ENCODE measurements at places on chromosomes 6 and 20.

- H3K4me3 ChIP-seq = no peak overlapping the region
- H3K27ac ChIP-seq = no peak overlapping the region
- DNase-seq = no peak
- no peaks in the 10 kb centered on the region for H3K27me3 ChIP-seq
- no peaks in the 10 kb centered on the region for H3K4me1 ChIP-seq
Measured at GRCh38 chr6:42864602-42865001, 14.8 kb upstream of the RPL7L1 start.

DNA sequence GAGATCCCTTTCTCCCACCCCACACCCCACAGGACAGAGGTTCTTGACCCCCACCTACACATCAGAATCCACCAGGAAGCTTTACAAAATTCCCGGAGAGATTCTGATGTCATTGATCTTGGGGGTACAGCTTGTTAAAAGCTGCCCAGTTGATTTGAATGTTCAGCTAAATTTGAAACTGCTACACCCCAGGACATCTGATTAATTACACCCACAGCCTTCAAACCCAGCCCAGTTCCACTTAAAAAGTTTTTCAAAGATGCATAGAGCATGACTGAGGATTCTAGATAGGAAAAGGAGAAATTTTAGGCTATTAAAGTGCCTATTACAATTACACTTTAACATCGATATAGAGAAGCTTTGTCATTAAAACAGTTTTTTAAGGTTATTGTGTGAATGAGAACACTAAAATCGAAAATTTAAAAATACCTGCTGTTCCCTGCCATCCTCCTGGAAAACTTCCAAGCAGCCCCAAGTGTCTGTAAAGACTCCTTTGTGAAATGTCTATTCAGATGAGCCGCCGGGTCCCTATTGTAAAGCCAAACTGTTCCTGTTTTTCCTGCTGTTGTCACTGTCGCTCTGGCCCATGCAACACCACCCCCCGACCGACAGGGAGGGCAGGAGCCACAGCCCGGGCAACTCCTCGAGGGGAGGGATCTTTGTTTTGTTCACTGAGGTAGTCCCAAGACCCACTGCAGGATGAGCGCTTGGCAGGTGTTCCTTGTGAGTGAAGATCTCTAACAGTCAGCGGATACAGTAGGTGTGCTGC, 132.5 kb upstream of the PHACTR3 start:
- no peak for DNase-seq
- no peaks in the 10 kb centered on the region for H3K36me3 ChIP-seq
- H3K4me3 ChIP-seq = no peak overlapping the region
- no peak overlapping the region for H3K27ac ChIP-seq
- H3K4me1 ChIP-seq = no peaks in the 10 kb centered on the region
- no peaks in the 10 kb centered on the region for H3K27me3 ChIP-seq

DNA sequence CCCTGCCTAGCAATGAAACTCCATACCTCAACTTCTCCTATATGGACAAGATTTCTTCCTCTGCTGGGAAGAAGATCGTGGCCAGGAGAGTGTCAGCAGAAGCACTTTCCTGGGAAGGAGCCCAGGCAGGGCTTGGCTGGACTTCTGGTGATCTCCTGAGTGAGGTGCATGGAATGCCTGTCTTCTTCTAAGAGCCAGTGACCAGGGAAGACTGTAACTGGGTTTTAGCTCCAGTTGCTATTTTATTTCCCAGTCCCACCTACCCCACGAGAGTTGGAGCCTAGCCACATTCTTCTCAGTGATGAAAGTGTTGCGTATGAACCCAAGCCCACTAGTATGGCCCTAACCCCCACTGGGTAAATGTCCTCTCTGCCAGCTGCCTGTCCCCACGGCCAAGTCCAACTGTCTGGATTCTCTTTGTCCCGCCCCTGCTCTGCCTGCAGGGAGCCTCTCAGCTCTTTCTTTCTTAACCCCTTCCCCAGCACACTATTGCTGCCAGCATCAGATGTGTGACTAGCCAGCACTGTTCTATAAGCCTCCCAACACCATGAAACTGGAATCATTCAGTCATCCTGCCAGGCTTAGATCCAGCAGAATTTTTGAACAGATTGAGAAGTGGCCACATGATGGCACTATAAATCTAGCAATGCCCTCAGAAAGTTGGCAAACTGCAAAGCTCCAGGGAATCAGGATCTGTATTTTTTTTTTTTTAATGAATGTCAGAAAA, 69.8 kb upstream of the FAM184A start:
- peak overlapping the region; percentile 76 for H3K4me3 ChIP-seq
- H3K36me3 ChIP-seq = no peaks in the 10 kb centered on the region
- H3K4me1 ChIP-seq = peaks cover 13% of the 10 kb centered on the region
- H3K27me3 ChIP-seq = no peaks in the 10 kb centered on the region

- no peak for DNase-seq
- peaks cover 61% of the 10 kb centered on the region for H3K36me3 ChIP-seq
- H3K4me1 ChIP-seq = peaks cover 12% of the 10 kb centered on the region
- peak overlapping the region; percentile 99 for H3K4me3 ChIP-seq
Measured at GRCh38 chr6:159788276-159788675, 1.1 kb downstream of the TCP1 start.

- no peak overlapping the region for H3K27ac ChIP-seq
- no peaks in the 10 kb centered on the region for H3K27me3 ChIP-seq
- H3K4me1 ChIP-seq = peaks cover 1% of the 10 kb centered on the region
- H3K4me3 ChIP-seq = no peak overlapping the region
- H3K36me3 ChIP-seq = no peaks in the 10 kb centered on the region
- DNase-seq = no peak
Measured at GRCh38 chr6:155329460-155330132, 15.3 kb upstream of the TFB1M start.

DNA sequence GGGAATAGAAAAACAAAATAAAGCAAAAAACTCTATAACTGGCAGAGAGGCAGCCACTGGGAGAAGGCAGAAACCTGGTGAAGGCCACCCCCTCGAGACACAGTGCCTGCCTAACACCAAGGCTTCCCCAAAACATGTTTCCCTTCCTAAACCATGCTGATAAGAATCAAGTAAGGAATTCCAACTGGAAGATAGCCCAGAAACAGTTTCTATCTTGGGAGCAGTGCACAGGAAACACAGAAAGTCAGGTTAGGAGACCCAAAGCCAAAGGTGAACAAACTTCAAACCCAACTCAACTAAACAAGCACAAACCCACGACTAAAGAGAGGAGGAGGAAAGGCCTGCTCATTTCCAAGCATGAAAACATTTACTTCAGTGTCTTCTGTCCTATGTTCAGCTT, 433.7 kb upstream of the RGS17 start:
- H3K4me1 ChIP-seq = no peaks in the 10 kb centered on the region
- no peak overlapping the region for H3K4me3 ChIP-seq
- DNase-seq = peak; percentile 9

GRCh38 chr20:52201395-52201794, 9.8 kb upstream of the ZFP64 start:
- DNase-seq = no peak
- H3K4me1 ChIP-seq = no peaks in the 10 kb centered on the region
- no peak overlapping the region for H3K27ac ChIP-seq

DNA sequence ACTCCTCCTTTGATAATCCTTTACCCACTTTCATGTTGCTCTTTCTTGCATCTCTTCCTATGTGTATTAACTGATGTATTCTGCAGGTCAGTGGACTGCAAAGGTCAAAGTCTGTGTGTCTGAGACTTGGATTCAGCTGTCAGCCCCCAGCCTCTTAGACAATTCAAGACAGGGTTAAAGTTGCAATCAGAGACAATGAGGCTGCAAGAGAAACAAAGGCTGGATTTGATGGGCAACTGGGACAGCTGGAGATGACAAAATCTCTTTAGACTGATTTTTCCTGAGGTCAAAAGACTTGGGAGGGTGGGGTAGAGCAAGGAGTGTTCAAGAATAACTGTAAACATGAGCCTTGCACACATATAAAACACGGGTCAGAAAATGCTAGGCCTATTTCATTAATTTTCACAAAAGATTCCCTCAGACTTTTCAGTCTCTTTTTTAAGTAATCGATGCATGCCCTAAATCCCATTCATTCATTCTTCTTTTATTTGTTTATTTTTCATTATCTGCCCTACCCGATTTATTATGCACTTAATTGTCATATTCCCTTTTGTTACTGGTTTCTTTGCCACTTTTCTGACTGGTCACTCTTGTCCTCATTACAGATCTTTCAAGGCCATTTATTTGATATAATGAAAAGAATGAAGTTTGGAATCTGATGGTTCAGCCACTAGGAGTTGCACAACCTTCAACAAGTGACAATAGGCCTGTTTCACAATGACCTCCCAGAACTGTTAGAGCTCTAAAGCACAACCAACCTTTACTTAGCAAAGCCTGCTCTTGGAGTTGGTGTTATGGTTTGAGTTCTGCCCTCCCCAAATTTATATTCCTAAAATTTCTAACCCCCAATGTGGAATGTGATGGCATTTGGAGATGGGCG, 33.8 kb upstream of the AKAP12 start:
- no peak overlapping the region for H3K27ac ChIP-seq
- H3K27me3 ChIP-seq = no peaks in the 10 kb centered on the region
- H3K36me3 ChIP-seq = no peaks in the 10 kb centered on the region
- H3K4me3 ChIP-seq = no peak overlapping the region
- no peaks in the 10 kb centered on the region for H3K4me1 ChIP-seq

DNA sequence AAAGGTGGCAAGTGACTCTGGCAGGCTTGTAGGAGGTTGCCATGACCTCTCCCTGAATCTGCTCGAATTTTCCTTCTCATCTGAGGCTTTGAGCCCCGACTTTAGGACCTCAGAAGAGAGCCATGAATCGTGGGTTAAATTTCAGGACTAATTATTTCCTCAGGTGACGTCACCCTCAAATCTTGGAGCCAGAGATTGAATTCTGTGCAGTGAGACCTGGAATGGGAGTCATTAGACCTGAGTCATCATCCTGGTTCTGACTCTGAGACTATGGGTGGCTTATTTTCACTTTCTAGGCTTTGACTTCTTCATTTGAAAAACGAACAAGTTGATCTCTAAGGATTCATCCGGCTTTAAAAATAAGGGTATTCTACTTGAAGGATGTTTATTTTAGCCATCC, 48.5 kb upstream of the PDYN start:
- H3K4me3 ChIP-seq = peak overlapping the region; percentile 19
- DNase-seq = no peak
- H3K27me3 ChIP-seq = peaks cover 16% of the 10 kb centered on the region
- no peaks in the 10 kb centered on the region for H3K4me1 ChIP-seq

- no peak for DNase-seq
- H3K4me1 ChIP-seq = no peaks in the 10 kb centered on the region
- no peak overlapping the region for H3K27ac ChIP-seq
Measured at GRCh38 chr20:15767586-15767985, 805.7 kb downstream of the KIF16B start.

DNA sequence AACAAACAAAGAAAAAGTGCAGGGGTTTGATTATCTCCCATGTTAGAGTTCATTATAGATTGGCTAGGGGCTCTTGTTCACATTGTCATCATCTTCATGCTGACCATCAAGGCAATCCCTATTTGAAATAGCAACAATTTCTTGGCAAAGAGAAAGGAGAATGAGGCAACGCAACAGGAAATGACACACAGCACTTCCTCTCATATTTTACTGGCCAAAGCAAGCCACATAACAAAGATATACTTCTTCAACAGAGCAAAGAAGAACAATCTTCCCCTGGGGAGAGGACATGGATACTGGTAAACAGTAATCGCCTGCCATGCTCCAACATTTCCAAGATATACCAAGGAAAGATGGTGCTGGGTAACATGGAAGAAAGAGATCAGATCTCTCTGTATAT, 29.8 kb downstream of the EPM2A start:
- no peak overlapping the region for H3K27ac ChIP-seq
- DNase-seq = peak; percentile 45
- no peaks in the 10 kb centered on the region for H3K4me1 ChIP-seq
- H3K27me3 ChIP-seq = no peaks in the 10 kb centered on the region

GRCh38 chr20:7693761-7694160, 246.5 kb downstream of the HAO1 start:
- no peak overlapping the region for H3K27ac ChIP-seq
- no peaks in the 10 kb centered on the region for H3K36me3 ChIP-seq
- DNase-seq = no peak
- H3K27me3 ChIP-seq = no peaks in the 10 kb centered on the region

GRCh38 chr6:17054647-17055046, 47.2 kb upstream of the STMND1 start:
- H3K4me3 ChIP-seq = no peak overlapping the region
- no peaks in the 10 kb centered on the region for H3K36me3 ChIP-seq
- H3K4me1 ChIP-seq = no peaks in the 10 kb centered on the region
- H3K27ac ChIP-seq = no peak overlapping the region

DNA sequence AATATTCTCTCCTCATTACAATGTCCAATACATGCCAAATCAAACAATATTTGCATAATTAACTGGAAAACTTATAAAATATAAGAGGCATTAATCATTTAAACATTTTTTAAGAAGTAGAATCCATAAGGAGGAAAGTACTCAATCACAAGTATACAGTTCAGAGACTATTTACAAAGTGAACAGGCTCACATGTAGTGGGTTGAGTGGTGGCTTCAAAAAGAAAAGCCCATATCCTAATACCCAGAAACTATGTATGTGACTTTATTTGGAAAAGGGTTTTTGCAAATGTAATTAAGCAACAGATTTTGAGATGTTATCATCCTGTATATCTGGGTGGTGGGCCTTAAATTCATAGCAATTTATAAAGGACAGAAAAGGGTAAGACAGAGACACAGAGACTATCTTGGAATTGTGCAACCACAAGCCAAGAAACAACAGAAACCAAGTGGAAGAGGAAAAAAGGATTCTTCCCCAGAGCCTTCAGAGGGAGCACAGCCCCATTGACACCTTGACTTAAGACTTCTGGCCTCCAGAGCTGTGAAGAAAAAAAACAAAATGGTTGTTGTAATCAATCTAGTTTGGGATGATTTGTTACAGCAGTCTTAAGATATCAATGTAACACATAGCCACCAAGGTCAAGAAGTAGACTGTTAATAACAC, 32.7 kb upstream of the CRISP1 start:
- H3K4me1 ChIP-seq = no peaks in the 10 kb centered on the region
- no peaks in the 10 kb centered on the region for H3K36me3 ChIP-seq
- H3K27me3 ChIP-seq = no peaks in the 10 kb centered on the region
- no peak overlapping the region for H3K4me3 ChIP-seq

- no peaks in the 10 kb centered on the region for H3K4me1 ChIP-seq
- no peak overlapping the region for H3K4me3 ChIP-seq
- DNase-seq = no peak
Measured at GRCh38 chr6:154689493-154690255, 43.5 kb upstream of the SCAF8 start.
